ENCODE measurements at places on chromosomes 13 and 19.

DNA sequence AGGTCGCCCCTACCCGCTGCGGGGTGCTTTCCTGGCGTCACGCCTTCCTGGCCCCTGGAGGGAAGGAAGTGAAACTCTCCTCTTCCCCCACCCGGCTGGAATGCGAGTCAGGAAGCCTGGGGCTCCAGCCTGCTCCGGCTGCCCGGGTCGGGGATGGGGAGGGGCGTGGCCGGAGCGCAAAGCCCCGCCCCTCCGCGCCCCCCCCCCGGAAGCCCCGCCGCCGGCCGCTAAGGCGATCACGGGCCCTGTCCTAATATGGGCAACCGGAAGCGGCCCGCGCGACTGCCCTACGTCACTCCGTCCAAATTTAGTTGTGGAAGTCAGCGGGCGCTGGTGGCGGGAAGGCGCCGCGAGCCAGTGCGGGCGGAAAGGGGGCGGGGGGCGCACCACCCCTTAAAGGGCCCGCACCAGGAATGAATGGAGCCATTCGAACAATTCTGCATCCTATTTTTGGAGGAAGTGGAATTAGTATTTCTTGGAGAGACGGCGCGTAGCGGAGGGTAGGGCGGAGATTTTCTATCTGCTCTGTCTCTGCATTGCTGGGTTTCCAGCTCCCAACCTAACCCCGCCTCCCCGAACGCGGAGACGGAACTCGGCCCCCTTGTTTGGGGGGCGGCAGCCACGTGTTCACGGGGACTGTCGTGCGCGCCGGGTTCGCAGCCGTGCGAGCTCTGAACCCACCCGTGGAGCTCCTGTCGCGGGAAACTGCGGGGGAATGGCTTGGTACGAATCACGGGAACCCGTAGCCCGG, 1.6 kb downstream of the IER2 start:
- DNase-seq, result peak; percentile 91

DNA sequence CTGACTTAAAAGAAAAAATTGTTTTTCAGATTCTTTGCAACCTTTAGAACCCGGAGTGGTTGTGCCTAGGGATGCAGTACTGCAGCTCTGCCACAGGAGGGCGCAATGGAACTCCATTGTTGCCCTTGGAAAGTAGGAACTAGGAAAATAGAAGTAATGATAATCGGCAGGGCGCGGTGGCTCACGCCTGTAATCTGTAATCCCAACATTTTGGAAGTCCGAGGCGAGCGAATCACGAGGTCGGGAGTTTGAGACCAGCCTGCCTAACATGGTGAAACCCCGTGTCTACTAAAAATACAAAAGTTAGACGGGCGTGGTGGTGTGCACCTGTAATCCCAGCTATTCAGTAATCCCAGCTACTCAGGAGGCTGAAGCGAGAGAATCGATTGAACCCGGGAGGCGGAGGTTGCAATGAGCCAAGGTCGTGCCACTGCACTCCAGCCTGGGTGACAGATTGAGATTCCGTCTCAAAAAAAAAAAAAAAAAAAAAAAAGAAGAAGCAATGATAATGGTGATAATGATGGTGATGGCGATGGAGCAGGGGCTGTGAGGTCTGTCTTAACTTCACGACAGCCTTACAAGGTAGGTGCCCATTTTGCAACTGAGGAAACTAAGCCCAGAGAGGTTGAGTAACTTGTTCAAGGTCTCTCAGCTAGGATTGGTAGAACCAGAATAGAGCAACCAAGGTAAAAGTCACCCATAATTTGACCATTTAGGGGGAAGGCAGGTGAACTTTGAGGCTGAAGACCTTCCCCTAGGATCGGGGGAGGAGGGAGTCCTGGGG, 5.5 kb upstream of the ADAMTS10 start:
- DNase-seq, result no peak

DNA sequence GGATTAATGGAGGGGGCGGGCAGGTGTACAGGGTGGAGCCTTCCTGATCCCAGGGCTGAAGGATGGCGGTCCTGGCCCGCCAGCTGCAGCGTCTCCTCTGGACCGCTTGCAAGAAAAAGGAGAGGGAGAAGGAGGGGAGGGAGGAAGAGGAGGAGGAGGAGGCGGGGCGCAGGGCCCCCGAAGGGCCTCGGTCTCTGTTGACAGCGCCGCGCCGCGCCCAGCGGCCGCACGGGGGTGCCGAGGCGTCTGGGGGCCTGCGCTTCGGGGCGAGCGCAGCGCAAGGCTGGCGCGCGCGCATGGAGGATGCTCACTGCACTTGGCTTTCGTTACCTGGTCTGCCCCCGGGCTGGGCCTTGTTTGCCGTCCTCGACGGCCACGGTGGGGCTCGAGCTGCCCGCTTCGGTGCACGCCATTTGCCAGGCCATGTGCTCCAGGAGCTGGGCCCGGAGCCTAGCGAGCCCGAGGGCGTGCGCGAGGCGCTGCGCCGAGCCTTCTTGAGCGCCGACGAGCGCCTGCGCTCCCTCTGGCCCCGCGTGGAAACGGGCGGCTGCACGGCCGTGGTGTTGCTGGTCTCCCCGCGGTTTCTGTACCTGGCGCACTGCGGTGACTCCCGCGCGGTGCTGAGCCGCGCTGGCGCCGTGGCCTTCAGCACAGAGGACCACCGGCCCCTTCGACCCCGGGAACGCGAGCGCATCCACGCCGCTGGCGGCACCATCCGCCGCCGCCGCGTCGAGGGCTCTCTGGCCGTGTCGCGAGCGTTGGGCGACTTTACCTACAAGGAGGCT, at the start of gene PPM1N:
Gene PPM1N (plus strand): TSS at position 33 of the 785 bp plus-strand sequence. CDS start 30 bp downstream, at position 63.
- DNase-seq, result no peak

DNA sequence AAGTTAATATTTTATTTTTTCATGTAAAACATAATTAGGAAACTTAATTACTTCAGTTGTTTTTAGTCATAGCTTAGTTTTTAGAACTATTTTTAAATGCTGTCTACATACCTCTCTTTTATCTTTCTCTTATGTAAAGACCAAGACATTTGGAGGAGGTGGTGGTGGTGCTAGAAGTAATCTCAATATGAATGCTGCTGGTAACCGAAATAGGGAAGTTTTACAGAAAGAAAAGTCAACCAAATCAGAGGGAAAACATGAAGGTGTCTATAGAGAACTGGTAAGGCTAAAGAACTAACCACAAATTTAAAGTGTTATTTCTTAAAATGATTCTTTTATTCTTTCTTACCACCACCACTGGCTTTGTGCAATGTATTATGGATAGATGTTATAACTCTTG, 97.3 kb downstream of the TDRD3 start:
- DNase-seq, result no peak

DNA sequence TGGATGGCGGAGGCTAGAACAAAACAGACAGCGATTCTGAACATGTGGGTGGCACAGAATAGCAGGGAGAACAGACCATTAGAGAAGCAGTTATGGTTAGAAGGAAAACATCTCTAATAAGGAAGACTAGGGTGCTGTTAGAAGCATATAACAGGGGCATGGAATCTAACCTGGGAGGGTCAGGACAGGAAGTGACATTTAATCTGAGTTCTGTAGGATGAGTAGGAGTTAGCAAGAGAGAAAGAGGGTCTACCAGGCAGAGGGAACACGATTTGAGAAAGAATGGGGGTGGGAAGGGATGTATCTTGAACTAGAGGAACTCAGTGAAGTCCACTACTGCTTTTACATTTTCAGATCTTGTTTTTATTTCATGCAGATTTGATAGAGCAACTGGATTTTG, 48.6 kb downstream of the B3GLCT start:
- DNase-seq, result no peak

DNA sequence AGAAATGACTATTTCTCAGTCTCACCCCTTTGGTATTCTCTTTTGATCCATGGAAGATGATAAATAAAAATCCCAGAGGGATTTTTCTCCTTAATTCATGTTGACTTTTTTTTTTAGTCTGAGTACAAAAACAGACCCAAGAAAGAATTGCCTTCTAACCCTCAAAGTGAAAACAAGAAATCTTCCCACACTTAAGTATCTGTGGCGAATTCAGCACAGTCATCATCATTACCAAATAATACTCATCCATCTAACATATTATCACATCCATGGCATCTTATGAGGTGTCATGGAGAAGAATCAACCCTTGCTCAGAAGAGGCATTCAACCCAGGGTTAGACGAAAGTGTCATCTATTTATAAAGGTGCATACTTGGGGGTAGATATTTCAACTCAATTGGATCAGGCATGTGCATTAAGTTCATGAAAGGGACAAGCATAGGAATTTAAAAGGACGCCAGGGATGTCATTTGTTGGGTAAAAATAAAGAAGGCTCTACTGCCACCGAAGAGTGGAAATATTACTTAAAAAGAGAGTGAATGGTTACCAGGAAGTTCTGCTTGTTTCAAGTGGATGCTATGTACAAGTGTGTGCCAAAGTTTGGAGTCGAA, 101.9 kb downstream of the FLT1 start:
- DNase-seq, result no peak

DNA sequence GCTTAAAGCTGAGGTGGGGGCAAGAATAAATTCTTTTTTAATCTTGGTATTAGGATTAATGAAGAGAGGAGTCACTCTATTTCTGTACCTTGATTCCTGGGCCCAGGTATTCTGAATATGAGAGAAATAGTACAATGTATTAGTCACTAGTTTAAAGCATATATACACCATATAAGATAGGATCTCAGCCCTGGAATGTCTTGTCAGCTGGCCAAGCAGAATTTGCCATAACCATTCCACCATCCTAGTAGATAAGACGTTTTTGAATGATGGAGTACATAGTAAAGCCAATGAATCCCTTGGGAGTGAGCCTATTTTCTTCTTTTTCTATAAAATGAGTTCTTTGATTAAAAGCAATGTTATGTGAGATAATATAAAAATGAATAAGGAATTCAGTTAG, 55.6 kb downstream of the UFM1 start:
- no peak for DNase-seq

DNA sequence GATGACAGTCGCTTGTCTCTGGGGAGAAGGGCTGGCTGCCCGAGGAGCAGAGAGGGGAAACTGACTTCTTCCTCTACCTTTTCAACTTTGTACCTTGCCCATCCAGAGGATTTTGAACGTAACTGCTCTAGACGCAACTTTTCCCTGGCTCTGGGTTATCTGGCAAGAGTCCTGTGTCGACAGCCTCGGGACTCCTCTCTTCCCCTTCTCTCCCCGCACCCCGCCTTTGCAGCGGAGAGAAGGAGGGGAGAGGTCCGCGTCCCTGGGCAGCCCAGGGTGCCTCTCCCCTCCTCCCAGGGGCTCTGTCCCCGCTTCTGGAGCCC, 574 bp downstream of the SH3GL1 start:
- DNase-seq, result no peak

- DNase-seq, result no peak
Measured at GRCh38 chr13:99988529-99989275, 7.1 kb downstream of the ZIC2 start.

DNA sequence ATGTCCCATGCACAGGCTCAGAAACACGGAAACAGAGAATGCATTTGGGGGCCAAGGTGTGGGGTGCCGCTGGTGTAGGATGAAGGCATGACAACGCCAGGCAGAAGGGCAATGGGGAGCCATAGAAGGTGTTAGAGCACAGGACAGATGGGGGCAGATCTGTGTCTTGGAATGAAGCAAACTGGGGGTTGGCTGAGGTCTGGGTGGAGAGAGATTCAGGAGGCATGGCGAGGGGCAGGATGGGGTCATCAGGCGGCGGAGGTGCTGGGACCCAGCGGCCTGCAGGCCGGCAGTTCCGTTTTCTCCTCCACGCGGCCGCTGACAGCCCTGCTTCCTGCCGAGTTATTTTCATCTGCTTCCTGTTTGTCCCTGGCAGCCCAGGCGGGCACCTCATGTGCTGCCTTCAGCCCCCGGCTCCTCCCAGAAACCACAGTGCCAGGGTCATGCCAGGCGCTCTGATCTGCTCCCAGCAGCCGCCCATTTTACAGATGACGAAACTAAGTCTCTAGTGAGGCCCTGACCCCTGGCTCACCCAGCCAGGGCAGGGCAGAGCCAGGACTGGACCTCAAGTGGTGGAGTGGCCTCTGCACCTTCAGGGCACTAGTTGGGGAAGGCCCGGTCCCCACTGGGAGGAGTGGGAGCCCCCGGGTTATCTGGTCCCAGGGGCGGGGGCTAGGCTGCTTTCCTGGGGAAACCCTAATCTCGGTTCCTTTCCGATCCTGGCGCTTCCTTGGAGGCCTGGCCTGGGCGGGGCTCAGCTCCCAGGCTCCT, 2.2 kb downstream of the ARHGAP45 start:
- DNase-seq, result no peak

DNA sequence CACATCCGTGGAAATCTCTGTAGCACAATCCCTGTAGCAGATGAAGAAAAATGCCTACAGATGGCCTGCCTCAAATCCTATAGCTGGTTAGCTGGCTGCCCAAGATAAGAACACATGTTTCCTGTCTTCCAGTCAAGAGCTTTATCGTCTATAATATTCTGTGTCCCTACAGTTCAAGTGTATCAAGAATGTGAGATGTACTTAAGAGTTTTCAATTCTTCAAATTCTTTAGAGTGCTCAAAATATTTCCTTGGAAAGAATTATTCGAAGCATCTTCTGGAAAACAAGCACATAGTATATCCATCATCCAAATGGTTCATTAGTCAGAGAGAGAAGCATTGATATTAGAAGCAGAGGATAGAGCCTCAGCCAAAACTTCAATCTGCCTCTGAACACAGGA, 239.8 kb downstream of the COG6 start:
- DNase-seq, result no peak
